Cerebellar nuclear complex (tissue), 1 donor: ENCODE measurements at places on chromosomes 3 and 15.

DNA sequence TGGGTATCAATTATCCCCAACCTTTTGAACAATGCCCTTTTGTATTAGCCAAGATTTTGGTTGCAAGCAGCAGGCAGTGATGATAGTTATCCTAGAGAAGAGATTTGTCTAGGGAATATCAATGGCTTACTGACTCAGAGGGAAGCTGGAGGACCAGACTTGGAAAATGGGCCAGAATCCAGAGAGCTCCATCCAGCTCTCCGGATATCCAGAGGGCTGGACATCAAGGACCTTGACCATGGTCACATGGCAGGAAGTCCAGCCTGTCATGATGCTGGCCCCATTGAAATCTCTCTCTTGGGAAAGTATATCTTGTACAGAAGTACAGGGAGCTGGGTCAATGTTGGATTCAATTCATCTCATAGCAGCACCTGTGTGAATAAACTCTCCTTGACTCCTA, 148.5 kb upstream of the PDZRN3 start:
- no peak for DNase-seq

- no peak for DNase-seq
Measured at GRCh38 chr15:76932135-76932966, 802 bp downstream of the RCN2 start.

- DNase-seq, result no peak
Measured at GRCh38 chr3:45212095-45212468, 14.0 kb downstream of the TMEM158 start.

- DNase-seq, result no peak
Measured at GRCh38 chr3:43496740-43497375, 125.0 kb downstream of the ANO10 start.

DNA sequence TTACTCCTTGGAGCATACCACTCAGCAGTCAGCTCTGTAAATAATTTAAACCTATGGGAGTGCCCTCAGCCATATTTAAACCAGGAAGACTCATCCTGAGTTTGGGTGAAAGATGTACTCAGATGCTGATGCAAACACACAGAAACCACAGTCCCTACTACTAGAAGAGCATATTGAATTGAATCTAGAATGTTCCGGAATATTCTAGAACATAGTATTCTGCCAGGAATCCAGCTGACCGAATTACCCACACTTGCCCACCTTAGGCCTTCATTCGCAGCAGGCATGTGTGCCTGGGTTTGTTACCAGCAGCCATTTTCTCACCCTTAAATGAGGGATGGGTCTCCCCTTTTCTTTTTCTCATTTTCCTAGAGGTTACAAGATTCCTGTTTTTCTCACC, 202.4 kb upstream of the ICE2 start:
- no peak for DNase-seq

GRCh38 chr3:58307639-58308215, 1.4 kb downstream of the HTD2 start:
- no peak for DNase-seq

DNA sequence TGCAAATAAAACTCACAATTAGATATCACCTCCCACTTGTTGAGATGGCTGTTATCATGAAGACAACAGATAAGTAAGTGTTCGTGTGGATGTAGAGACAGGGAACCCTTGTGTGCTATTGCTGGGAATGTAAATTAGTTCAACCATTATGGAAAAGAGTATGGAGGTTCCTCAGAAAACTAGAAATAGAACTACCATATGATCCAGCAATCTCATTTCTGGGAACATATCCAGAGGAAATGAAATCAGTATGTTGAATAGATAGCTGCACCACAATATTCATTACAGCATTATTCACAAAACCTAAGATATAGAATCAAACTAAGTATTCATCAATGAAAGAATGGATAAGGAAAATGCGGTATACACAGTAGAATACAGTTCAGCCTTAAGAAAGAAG, 418.7 kb upstream of the CNTN6 start:
- no peak for DNase-seq

DNA sequence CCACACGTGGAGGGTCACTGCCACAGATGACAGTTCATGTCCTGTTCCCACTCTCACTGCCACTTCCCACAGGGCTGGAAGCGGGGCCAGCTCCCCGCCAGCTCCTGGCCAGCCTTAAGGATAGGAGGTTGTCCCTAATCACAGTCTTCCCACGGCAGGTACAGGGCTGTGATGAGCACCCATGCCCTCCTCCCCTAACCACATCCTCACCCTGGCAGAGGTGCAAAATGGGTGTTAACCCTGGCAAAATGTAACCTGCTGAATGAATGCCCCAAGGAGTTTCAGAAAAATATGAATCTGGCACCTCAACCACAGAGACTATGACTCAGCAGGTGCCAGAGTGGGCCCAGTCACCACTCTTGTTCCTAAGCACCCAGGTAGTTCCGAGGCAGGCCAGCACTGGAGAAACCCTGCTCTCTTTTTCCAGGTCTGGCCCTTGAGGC, 185.1 kb upstream of the TPM1 start:
- DNase-seq, result no peak

- DNase-seq, result no peak
Measured at GRCh38 chr15:60660290-60661051, 181.5 kb upstream of the ICE2 start.

DNA sequence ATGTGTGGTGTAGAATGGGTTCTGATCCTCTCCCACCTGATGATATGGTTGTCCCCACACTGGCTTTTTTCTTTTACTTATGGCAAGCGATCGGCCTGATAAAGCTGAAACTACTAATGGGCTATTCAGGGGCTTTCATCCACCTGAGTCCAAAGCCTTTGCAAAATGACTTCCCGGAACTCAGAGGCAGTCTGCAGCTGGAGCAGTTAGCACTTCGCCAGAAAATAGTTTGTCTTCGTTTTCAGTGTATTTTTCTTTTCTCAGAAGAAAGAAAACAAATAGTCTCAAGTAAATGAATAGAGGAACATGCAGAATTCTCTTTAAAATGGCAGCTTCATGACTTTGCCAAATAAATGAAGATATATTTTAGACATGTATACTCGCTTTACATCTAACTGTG, 306.0 kb upstream of the ADAMTS9 start:
- DNase-seq, result no peak

DNA sequence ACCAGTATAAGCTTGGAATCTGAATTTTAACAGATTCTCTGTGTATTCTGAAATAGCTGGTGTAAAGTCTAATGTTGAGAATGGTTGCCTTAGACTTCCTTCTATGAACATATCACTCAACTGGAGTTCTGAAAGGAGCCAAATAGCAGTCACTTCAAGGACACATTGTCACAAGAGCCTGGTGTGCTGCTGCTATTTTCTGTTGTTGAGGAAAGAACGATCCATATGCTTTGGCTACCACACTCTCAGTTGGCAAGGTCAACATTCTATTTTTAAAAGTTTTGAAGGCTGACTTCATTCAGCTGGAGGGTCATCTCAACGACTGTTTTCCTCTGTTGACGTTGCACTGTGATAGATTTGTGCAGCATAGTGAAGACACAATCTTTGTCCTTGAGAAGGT, 248.7 kb downstream of the TUSC7 start:
- DNase-seq, result no peak

DNA sequence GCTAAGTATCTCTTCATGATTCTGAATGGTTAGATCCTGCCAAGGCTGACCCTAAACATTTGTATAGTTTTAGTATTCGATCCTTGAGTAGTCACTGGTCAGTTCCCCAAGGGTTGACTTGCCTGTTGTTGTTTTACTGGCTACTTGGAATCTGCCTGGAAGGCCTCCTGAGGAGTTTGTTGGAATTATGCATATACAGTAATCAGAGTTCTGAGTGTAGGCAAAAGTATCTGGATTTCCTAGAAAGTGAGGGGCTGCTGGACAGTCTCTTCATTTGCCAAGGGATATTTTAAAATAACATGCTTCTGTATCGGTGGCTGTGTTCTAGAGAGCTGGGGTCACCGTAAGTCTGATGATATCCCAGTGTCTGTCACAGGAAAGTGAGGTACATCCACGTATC, 333.2 kb upstream of the C2CD4B start:
- DNase-seq, result no peak

DNA sequence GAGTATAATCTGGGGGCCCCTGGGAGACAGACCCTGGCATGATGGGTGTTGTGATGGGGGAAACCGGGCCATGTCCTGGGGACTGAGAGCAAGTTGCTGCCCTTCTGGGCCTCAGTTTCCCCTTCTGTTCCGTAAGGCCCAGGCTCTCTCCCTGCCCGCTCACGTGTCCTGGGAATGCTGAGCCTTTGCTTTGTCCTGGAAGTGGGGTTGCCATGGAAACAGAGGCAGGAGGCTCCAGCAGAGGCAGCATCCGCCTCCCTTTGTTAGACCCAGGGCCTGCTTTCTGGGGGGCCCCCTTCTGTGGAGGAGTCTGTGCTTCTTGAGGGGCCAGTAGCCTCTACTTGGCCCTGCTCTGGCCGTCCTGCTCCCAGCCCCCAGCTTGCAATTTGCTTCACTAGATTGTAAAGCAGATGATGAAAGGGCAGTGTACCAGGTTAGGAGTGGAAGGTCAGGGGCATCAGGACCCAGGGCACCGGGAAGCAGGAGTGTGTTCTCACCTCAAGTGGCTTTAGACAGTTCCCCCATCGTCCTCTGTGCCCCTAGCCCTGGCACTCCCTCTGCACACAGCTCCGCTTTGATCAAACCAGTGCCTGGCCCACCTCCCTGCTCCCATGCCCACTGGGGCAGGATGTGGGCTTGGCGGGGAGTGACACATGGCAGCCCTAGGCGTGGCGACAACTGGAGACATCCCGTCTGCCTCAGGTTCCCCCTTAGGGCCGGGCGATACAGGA, 105.6 kb downstream of the FBLN2 start:
- no peak for DNase-seq

GRCh38 chr3:10599444-10599843, 94.1 kb upstream of the ATP2B2 start:
- DNase-seq, result no peak

DNA sequence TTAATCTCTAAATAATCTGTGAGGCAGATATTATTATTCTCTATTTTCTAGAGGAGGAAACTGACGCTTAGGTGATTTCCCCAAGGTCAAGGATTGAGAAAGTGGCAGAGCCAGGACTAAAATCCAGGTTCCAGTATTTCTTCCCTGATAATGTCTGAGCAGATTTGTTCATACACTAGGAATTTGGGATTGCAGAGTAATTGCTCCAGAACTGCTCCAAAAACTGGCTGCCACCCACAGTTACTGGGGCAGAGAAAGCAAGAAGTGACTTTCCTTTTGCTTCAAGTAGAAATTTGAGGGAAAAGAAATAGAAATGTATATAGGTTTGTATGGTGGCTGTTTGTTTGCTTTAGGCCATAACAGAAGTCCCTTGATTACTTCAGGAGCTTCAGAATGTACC, 60.6 kb downstream of the SLC12A8 start:
- DNase-seq, result no peak

GRCh38 chr3:121768452-121768851, 18.9 kb upstream of the GOLGB1 start:
- DNase-seq, result no peak

DNA sequence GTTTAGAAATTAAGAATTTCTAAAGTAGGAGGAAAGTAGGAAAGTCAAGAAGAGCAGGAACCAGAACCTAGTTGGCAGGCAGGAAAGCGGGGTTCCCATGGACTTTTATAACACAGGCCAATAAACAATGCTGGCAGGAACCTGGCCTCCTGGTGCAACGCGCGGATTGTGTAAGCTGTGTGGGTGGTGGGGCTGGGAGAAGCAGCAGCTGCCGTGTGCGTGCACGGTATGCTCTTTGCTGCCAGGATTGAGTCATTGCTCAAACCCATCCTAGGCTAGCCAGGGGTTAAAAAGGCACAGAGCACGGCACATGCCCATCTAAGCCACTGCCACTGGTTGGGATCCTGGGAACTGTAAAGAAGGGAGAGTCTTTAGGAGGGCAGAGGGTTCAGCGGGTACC, 209.9 kb upstream of the RGMA start:
- DNase-seq, result no peak

DNA sequence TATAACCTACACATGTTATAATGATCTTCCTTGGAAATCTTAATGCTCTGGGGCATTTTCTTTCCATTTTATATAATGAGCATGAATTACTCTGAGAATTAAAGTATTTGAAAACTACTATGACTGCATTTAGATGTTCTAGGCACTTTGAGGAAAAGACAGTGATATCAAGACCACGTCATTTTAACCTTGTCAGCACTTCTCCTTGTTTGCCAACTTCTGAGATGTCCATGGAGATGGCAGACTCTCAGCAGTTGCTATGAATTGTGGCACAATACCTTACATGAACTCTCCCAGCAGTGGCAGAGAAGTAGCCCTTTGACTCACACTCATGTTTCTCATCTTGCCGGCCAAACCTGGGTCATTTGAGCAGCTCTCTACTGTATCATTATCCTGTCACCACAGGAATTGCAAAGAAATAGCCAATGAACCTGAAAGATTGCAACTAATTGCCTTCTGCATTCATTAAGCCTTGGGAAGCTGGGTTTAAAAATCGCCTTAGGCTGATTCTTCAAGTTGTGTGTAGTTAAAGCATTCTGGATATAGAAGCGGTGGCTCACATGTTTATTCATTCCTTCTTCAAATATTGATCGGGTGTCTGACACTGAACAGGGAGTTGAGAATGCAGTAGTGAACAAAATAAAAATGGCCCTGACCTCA, 272.2 kb upstream of the CFAP20DC start:
- no peak for DNase-seq
